ENCODE measurements at places on chromosomes 5 and 9.

GRCh38 chr5:27267209-27267824, 228.9 kb upstream of the CDH9 start:
- no peak for DNase-seq

DNA sequence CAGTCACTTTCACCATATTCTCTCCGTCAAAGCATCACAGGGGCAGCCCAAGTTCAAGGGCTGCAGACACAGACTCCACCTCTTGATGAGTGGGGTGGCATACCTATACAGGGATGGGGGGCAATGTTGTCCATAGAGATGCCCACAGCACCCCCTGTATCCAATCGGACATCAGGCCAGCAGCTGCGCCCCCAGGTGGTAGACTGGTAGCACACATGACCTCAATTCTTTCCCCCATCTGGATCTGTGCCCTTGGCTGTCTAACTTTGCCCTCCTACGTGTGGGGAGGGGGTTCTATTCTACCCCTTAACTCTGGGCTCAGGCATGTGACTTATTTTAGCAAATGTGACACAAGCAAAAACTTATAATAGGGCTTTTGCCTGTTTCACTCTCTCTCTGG, 84.0 kb upstream of the SLC25A48 start:
- no peak for DNase-seq

GRCh38 chr9:5013374-5013773, 28.3 kb downstream of the JAK2 start:
- no peak for DNase-seq

DNA sequence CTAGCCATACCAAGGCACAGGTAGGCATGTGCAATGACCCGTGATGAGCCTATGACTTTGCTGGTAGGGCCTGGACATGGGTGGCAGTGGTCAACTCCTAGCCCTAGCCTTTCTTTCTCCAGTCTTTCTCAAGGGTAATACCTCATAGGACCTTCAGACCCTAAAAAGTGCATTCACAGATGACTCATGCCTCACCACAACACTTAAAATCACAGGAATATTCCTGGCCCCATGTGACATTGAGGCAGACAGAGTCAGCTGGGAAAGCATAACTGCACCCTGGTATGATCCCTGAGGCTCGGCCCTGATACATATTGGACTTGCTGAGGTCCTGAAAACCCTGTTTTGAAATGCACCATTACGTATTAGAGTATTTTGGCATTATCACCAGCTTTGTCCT, 449.5 kb downstream of the HINT1 start:
- DNase-seq: no peak

DNA sequence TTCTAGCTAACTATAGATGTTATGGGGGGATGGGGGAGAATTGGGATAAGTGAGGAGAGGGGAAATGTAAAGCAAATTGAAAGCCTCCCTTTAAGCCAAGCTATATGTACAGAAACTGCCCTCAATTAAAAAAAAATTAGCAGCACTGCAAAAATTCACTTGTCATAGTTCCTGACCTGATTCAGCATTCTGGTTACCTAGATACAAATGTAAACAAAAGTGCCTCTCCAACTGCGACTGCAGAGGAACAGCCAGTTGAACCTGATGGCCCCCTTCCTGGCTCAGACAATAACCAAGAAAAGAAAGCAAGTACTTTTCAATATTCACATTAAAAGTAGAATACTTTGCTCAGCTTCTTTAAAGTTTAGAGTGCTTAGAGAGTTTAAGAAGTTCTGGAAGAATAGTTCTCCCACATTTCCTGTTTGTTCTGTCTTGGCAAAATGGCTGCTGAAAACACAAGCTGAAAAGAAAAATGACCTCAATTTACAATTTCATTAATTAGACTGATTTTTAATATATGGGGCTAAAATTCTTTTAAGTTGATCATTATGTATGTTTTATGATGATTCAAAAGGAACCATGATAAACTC, 1.5 kb downstream of the FAM81B start:
- DNase-seq: no peak

DNA sequence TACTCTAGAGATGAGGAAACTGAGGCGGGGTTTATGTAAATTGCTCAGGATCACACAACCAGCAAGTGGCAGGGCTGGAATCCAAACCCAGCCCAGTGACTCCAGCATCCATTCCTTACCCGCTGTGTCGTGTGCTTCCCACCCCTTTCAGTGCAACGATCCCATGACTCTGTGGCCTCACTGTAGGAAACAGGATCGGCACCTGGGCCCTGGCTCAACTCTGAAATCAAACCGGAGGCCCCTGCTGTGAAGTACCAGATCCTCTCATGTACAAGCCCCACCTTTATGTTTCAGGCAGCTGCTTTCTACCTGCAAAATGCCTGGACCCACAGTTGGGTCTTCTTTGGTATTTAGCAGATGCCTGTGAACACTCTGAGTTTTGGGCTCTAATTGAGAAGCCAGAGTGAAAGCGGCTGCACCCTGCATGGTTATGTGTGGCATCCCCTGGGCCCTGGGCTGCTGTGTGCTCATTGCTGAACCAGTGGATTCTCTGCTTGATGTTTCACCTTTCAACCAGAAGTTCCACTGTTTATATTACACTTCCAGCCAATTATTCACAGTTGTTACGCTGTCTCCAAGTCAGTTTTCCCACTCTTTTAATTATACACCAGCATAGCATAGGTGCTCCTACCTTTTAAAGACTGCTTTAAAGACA, 36.7 kb downstream of the ABLIM3 start:
- DNase-seq: no peak

GRCh38 chr5:73682176-73682575, 56.2 kb downstream of the ARHGEF28 start:
- no peak for DNase-seq

DNA sequence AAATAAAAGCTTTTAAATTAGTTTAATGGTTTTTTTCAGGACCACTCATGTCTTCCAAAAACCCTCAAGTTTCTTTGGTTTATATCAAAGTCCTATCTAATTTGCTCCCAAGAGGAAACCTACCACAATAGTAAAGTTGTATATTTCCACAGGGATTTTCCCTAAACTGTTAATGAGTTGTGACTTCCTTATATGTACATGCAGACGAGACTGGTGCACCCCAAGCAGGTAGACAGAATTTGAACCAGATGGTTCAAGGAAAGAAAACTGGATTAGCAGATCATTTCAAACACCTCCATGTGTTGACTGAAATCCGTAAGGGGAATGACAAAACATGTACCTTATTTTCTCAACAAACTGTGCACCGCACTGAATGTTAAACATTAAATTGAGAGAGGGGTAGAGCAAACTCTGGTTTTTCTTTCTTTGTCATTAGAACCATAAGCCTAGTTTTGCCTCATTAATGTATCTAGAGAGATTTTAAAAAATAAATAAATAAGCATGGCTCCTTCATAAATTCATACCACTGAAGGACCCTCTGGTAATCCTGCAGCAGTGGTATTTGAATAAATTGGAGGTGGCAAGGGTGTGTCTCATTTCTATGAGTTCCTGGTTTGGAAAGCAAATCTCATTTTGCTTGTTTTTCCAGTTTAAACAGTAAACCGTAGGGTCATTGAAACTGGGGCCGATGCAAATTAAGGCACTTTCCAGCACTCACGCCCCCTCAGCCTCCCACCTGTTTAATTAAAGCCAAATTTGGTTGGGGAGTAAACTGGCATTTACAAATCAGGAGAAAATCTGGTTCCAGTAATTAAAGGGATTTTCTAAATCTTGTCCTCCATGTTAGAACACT, 51.1 kb downstream of the ENC1 start:
- no peak for DNase-seq

DNA sequence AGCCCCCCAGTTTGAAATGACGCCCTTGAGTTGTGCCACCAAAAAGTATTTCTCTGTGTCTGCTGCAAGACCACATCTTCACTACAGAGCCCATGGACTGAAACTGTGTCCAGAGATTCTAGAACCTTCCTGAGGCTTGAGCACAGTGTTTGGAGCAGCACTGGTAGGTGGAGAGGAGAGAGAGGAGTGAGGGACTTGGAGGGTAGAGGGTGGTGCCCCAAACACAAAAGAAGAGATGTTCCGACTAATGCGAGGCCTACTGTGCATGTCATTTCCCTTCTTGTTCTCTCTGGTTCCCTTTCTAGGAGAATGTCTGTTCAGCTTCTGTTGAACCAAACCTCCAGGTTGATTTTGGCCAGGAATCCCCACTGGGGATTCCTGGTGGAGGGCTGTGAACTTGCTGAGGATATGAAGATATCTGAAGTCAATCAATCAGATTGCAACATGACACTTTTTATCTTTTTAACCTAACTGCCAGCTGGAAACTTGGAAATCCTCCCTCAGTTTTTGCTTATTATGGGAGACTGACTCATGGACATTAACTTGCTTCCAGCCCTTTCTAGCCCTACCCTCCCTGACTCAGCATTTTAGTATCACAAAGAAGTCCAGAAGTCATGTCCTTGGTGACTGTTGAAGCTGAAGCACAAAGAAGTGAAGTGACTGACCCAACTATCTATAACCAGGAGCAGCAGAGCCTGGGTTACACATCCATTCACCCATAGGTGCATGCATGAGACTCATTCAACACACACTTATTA, 154.5 kb downstream of the NR3C1 start:
- no peak for DNase-seq

DNA sequence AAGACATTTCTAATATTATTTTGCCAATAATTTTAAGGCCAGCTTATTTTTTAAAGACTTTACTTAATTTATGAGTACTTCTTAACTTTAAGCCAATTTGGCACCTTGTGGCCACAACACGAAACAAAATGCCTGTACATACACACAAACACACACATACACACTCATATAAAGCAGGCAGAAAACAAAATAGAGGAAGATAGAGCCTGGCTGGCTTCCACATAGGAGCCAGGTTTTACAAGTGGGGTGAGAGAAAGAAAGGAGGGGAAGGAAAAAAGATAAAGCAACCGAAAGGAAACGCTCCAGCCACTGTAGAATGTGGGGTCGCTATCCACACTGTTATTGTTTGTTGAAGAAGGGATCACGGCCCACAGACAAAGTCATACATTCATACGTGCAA, 10.4 kb downstream of the GMCL2 start:
- no peak for DNase-seq

DNA sequence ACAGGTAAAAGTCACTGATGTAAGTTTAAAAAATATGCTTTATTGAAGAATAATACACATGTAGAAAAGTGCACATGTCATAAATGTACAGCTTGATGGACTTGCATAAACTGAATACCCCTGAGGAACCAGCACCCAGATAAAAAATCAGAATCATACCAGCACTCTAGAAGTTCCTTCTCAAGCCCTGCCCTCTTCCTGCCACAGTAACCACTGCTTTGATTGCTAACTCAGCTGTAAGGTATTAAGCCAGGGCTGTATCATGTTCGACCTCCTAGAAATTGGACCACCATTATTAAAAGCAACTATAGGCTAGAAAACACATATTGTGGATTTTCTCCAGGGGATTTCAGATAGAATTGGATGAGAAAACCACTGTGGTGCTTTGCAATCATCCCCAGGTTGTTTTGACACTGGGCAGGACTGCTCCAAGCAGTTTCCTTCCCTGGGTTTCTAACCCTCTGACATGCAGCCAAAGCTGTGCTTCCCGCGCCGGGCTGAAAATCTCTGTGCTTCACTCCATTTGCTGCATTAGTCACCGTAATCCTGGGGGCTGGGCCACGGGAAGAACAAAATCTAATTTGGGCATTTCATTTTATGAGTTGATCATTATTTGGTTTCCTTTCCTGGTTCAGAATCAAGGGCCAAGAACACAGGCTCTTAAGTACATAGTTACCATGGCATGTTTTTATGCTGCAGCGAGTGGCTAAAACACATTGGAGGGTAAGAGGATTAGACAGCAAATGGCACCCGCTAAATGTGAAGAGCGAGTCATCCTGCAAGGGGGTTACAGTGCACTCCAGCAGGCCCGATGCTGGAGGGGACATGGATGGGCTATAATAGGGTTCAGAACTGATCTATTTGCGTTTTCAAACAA, 139.4 kb upstream of the IL12B start:
- peak; percentile 17 for DNase-seq

- no peak for DNase-seq
Observed at GRCh38 chr9:22649384-22649783, 202.8 kb downstream of the DMRTA1 start.

GRCh38 chr5:29382780-29383179, 1810.7 kb upstream of the CDH6 start:
- DNase-seq: no peak

- no peak for DNase-seq
Observed at GRCh38 chr5:89236900-89237299, 353.9 kb upstream of the MEF2C start.

DNA sequence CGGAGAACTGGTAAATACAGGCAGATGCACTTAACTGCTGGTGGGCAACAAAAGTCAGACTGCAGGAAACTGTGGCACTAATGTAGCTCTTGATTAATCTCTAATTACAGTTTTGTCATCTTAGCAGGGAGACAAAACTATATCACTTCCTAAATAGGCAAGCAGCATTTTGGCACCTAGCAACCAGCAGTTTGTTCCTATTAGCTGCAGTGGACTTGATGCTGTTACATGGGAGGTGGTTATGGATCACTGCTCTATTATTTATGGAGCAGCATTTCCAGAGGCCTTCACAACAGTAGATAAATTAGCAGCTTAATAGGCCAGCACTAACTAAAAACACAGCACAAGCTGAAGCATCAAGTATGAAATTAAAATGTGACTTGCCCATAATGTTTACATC, 518.3 kb upstream of the ITGA1 start:
- DNase-seq: no peak

- no peak for DNase-seq
Observed at GRCh38 chr5:165187815-165188214, 1682.4 kb downstream of the MAT2B start.

DNA sequence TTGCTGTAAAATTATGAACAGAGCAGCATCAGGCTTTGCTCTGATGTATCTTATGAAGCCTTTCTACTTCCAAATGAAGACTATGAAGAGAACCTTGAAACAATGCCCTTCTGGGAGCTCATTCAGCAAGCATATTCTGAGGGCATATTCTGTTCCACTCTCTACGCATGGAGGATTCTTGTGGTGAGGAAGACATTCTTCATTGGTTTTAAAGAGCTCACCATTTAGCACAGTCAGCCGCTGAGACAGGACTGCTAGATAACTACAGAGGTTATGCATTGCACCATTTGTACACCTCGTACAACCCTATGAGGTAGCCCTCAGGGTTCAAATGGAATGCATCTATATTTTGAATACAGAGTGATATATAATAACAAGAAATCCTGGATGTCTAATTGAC, 61.0 kb downstream of the INVS start:
- DNase-seq: peak; percentile 18

DNA sequence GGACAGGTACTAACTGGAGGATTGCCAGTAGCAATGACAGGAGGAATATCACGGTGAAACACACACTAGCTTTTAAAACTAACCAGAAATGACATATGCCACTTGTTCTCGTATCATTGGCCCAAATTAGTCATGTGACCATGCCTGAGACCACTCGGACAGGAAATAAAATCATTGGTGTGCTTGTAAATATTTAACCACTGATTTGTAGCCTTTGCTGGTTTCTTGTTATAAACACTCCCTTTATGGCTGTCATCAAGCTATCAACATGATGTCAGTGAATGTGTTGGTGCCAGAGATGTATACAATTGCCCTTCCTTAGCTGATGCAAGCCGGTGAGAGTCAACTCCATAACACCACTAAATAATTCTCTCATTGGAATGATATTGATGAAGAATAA, 123.7 kb upstream of the ANKH start:
- no peak for DNase-seq
